ENCODE measurements at places on chromosomes 6 and 20.

DNA sequence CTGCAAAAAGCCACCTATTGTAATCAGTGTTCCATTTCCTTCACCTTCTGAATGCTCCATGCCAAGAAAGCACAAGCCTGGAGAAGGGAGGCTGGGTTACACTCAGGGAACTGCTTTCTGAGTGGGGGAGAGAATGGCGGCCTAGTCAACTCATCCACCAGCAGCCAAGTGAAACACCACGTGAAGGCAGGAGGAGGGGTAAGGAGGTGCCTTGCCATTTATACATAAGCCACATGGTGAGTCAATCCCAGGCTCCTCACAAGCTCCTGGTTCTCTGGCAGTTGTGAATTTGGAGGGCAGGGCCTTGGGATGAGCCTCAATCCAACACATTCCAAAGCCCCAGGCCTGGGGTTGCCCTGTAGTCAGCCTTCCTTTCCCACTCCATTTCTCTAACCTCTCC, 149.4 kb downstream of the CD24 start:
- DNase-seq: no peak

DNA sequence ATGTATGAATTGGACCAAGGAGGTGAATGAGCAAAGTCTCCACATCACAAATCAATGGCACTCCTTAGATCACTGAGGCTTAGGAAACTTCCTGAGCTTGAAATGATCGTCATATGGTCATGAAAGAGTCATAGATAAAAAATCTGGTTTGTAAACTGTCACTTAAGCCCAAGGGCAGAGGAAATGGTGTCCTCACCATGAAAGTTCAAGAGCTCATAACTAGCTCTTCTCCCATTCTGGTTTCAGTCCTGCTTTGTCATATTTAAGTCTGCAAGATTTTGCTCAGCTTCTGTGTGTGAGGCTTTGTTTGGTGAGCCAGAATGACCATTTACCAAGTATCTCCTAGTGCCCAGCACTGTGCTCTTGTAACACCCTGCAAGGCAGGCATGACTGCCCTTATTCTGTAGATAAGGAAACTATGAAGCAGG, 60.5 kb downstream of the GJA10 start:
- no peak for DNase-seq

DNA sequence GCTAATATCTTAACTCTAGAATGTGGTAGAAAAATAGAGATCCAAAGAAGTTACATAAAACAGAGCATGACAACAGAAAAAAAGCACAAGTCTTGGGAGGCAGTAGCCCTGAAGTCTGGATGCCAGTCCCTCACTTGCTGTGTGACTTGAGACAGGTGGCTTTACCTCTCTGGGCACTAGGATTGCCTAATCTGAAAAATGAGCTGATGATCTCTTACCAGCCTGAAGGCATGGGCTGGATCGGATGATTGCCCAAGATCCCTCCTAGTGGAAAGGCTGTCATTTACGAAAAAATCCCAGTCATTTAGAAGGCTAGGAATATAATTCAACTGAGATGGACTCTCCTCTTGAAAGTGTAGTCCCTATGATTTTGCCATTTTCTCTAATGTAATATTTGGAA, 10.9 kb upstream of the GCM1 start:
- DNase-seq: no peak

DNA sequence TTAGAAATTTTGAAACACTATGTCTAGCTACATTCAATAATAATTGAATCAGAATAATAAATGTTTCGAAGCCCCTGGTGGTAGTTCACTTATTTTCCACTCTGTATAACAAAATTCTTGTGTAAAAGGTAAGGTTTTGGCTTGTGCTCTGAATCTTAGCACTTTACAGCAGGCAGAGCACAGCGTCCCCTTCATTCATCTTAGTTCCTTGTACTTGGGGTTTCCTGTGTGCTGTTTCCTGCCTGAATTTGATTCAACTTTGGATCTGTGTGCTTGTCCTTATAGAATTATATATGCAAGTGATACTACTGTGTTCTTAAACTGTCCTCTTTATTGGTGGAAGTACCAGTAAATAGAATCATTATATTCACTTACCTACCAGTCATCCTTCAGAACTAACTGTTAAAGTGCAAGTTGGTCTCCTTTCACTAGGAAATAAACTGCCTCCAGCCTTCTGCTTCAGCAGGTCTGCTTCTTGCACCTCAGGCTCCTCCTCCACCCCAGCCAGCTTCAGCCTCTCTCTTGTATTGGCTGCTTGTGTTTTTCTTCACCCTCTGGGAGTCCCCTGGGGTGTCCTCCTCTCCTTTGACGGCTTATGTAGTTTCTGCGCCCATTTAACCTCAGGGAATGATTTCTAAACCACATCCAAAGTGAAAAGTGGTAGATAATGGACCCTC, 28.8 kb upstream of the TULP4 start:
- DNase-seq: no peak

DNA sequence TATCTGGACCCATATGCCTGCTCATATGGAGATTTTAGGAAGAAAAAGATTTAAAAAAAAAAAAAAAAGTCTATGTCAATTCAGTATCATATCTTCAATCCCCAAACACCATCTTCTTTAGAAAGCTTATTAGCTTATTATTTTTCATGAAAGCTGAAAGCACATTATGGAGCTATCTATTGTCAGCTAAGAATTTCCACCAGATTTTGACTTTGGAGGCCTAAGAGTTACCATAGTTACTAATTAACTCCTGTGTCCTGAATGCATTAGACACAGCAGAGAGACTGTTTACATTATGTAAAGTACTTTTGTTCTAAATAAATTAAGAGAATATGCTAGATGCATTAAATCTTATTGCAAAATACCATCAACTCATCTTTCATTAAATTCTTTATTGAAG, 255.5 kb upstream of the NRSN1 start:
- no peak for DNase-seq

- no peak for DNase-seq
Observed at GRCh38 chr6:21537637-21538036, 55.9 kb upstream of the SOX4 start.

- DNase-seq: no peak
Observed at GRCh38 chr6:69129046-69129445, 494.0 kb downstream of the ADGRB3 start.

DNA sequence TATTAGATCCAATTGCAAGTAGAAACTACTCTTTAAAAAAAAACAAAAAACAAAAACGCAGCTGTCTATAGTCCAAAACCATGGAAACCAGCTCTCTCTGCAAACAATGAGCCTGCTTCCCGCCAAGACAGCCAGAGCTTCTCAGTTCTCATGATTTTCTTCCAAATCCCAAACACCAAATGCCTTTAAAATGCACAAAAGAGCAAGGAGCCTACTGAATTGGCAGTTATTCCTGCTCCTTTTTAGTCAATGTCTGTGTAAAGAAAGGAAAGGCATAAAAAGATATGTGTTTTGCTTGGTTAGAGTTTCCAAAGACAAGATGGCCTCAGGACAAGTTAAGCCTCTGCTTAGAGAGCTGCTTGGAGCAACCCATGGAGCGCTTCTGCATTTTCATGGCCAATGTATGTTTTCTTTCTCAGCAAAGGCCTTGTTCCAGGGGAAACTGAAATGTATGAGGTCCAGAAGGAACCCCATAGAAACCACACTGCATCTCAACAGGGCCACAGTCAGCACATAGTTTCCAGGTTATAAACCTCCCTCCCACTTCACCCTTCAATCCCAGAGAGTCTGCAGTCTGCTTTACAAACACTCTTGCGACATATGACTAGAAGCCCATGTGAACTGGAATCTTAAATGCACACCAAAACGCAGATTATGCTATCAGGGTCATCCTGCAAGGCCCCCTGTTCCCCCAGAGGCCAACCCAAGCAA, 209.3 kb upstream of the TAB2 start:
- no peak for DNase-seq

DNA sequence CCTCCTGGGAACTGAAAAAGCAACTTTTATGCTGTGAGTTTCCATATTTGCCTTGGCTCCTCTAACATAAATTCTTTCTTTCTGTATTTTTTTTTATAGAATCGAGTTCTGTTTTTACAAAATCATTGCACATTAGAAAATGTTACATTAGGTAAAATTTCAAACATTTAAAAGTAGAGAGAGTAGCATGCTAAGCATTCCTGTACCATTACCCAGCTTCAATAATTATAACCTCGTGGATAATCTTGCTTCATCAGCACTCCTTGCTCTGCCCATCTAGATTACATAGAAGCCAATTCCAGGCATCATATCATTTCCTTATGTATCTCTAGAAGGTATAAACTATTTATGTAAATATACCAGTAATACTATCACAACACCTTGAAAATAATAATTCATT, 15.4 kb upstream of the FBXO30 start:
- DNase-seq: no peak

Measured in stimulated activated CD4-positive, alpha-beta T cell treated with anti-CD3 and anti-CD28 coated beads, Interleukin-12 subunit alpha, Interleukin-12 subunit beta, amount 100 ng/mL, for 48 hours (primary cell).